ENCODE measurements at places on chromosomes 3 and 15.
A peak's percentile ranks its signal among the peaks of the same experiment; 100 is the strongest.

- DNase-seq, result no peak
Observed at GRCh38 chr3:40843208-40843624, 318.5 kb downstream of the ZNF621 start.

DNA sequence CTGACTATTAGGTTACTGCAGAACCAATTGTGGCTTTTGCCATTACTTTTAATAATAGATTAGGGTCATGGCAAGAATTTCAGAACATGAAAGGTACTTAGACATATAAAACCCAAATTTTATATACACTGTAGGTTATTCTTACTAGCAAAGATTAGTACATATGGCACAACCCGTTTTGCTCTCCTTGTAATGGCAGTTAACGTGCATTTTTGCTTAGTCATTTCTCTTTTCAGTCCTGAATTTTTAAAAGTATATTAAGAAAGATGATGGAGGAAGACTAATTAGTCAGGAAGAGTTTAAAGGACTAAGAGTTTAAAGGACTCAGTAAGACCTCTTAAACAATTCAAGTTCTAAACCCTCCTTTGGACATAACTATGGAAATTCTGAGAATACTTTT is 114.0 kb downstream of the PEAK1 start:
- DNase-seq, result no peak

DNA sequence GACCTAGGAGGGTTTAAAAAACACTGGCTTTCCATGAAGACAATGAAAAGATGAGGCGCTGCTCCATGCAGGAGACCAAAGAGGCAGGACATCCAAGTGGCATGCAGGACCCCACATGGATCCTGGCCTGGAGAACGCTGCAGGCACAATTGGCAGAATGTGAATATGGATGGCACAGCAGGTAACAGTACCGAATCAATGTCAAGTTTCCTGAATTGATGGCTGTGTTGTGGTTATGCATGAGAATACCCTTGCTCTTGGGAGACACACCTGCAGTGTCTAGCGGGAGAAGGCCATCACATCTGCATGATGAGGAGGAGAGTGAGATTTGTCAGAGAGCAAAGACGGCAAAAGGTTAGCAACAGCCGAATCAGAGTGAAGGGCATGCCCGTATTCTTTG is 74.3 kb upstream of the SEC13 start:
- no peak for DNase-seq

DNA sequence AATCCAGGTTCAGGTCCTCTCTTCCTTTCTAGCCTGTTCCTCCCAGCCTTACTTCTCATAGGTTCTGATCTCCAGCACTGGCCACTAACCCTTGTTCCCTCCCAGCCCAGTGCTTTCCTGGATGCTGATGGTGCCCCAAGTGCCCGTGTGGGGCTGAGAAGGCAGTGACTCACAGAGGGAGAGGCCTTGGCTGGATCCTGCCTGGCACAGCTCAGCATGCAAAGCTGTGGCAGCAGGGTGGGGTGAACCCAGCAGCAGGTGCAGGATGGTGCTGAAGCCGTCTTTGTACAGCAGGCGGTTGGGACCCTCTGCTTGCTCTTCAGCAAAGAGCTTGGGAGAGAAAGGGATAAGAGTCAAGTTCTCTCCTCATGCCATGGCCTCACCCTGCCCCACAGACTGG is 7.6 kb downstream of the LPCAT4 start:
- DNase-seq, result no peak

DNA sequence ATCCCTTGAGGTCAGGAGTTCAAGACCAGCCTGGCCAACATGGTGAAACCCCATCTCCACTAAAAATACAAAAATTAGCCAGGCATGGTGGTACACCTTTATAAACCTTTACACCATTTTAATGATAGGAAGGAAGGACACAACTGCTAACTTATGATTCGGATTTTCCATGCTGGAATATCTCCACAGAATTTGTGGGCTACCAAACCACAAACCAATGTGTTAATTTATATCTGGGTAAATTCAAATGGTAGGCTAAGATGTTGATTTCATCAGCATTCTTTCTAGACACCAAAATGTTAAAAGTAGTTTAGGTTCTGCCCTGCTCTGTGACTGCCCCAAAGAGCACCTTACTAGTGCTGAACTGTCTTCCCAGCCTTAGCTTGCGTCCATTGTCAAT is 72.8 kb downstream of the POLQ start:
- DNase-seq, result no peak

DNA sequence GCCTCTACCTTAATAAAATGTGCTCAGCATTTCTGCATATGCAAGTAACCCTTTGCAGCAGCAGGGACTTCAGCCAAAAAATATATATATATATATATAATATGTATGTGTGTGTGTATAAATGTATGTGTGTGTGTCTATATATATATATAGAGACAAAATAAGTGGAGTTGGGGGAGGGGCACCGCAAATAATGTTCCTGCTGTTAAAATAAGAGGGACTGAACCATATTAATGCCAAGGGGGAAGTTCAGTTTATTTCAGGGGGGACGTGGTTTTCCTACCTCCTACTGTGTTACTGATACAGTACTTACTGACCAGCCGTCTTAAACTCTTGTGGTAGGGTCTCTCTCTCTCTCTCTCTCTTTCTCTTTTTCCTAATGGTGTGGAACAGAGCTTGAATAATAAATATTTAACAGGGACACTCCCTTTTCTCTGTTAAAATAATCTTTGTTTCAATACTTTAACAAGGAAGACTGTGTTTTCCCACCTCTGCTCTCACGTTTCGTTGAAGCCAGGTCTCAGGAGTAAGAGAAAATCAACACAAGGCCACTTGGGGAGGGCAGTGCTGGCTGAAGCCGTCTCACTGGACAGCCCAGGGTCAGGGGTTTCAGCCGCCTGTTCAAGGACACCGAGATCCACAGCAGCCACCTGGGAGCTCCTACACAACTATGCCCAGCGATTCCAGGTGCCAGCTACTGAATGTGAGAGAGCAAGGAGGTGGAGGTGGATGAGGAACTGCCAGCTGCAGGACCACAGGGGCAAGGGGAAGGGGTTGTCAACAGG is 42.8 kb upstream of the ADAMTSL3 start:
- DNase-seq, result no peak

DNA sequence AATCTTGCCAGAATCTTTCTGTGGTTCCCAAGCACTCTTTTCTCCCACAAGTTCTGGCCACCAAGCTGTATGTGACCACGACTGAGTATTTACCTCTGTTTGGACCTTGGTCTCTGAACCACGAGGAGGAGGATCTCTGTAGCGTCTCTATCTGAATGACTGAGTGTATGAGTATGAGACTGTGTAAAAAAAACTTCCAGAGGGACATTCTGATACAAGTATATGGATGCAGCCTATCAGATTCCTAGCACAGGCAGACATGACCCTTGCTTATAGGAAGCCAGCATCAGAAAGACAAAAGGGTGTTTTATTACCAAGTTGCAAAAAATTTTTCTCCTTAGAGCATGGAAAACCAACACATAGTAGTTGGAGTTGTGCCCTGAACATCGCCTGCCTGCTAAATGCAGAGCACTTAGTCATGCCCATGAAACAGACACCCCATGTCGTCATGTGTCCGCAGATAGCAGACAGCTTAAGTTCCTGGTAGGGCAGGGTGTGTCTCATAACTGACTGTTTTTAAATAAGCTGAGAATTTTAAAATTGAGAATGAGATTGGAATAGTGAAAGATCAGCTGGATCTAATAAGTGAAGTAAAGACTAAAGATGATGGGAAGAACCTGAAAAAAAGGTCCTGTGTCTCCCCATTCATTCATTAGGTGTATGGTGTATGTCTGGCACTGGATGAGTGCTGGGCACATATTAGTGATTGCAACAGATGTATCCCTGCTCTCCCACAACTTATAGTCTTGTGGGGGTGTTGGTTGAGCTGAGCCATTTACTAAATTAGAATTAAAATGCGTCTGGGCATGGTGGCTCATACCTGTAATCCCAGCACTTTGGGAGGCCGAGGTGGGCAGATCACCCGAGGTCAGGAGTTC is 30.9 kb downstream of the DAG1 start:
- no peak for DNase-seq

- no peak for DNase-seq
Observed at GRCh38 chr3:159232966-159233365, 431.1 kb downstream of the MFSD1 start.

- no peak for DNase-seq
Observed at GRCh38 chr3:42856544-42856943, 19.1 kb downstream of the CYP8B1 start.

DNA sequence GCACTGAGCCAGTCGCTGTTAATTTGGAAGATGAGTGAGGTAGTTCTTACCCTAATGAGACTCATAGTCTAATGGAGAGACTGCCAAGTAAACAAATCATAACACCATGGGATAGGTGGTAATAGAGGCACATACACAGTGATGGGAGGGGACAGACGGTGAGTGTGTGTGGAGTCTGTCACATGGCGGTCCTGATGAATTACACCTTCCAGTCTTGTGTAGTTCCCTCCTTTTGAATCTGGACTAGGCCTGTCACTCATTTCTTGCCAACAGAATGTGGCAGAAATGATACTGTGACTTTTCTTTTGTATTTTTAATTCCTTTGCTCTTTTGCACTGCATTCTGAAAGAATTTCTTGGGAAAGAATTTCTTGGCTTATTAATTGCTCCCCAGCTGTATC is 78.1 kb downstream of the NR1D2 start:
- DNase-seq, result no peak

DNA sequence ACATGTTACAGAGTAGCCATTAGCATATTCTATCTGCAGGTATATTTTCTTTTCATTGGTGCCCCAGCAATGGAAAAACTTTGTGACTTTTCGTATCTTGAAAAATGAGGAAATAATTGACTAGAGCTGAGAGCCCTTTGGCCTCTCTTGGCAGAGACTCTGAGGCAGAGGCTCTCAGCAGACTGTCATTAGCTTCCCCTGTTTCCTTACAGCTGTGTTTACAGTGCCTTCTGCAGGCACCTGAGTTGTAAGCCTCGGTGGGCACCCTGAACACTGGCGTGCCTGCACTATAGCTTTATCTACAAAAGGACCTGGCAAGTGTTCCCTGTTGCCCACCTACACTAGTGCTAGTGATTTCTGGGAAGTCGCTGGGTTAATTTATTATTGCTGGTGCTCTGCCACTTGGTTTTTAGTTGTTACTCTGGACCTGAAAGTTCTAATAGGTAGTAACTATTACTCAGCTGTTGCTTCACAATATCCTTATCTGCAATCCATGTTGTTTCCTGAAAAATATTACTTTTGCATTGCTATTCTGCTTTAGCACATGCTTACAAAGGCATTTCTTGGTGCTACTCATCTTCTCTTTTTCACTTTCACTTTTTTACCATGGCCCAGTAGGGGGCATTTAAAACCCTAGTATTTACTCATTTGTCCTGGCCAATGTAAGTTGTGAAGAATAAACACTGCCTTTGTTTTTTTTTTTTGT is 7.8 kb upstream of the GPR171 start:
- no peak for DNase-seq

- DNase-seq, result no peak
Observed at GRCh38 chr3:148975696-148976095, 15.6 kb upstream of the GYG1 start.

- no peak for DNase-seq
Observed at GRCh38 chr3:114205541-114205940, 26.7 kb upstream of the DRD3 start.

DNA sequence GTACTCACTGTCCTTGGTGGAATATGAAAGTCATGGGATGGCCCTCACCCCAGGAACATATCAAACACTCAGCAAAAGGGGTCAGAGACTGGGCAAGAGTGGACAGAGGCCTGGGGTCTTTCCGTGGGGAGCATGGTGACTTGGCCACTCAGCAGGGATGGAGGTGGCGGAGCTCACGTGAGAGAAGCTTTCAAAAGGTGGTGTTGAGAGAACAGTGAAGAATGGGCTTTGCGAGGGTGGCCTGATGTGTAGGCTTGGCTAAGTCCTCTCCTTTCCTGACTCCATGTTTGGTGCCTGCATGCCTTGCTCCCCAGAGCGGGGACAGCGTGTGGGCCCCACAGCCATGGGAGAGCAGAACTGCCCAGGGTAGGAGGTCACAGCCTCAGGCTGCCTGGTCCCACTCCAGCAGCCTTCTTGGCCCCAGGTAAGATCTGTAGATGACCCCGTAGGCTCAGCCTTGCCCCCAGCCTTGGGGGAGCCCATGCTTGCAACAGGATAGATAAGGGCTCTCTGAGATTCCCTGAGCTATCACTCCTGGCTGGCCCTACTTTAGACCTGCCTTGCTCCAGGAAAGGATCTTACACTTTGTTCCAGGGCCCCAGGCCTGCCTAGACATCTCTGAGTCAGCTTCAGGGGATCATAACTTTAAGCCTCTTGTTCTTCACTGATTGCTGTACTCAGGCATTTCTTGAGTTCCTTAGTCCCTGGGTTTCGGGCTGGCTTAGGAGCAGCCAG is 17.0 kb downstream of the RPLP1 start:
- no peak for DNase-seq

DNA sequence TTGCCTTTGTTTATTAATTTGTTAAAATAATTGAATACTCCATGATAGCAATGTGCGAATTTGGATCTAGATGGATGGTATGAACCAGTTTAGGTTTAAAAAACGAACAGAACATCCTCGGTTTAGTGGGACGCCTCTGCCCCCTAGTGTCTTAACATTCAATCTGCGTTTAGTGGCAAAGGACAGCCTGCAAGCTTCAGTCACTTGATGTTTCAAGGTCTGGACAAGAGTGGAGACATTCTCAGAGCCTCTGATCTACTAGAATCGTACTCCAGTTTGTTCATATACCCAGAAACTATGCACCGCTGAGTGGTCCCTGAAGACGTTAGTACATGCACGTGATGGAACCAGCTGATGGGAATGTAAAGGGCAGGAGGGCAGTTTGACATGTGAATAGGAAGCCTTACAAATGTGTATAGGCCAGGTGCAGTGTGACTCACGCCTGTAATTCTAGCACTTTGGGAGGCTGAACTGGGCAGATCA is 17.8 kb upstream of the ATP13A4 start:
- DNase-seq, result peak; percentile 65

DNA sequence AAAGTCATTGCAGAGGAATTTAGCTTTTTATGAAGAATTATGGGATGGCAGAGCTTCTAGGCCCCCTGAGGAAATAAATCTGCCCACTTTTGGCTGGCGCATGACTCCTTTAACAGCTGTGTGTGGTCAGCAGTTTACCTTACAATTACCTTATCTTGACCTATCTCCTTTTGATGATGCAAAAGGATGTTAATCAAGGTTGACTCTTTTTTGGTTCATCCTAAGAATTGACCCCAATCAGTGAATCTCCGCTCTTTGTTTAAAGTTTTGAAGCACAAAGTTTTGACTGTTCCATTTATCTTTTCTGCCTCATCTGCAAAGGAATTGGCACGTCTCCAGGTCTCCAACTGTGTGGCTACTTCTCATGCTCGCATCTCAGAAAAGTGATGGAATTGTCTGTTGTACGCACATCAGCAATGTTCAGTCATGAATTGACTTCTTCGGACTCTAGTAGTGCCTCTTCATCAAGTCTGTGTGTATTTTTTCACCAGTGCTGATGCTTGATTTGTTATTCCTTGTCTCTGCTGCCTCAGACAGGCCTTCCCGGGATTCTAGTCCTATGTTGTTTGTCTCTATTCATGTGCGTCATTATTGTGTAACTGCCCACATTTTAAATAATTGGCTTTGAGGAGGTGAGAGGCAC is 196.2 kb upstream of the CFAP20DC start:
- no peak for DNase-seq

All from activated CD4-positive, alpha-beta T cell treated with anti-CD3 and anti-CD28 coated beads for 48 hours (primary cell).